ENCODE measurements at places on chromosomes 2 and 18.

DNA sequence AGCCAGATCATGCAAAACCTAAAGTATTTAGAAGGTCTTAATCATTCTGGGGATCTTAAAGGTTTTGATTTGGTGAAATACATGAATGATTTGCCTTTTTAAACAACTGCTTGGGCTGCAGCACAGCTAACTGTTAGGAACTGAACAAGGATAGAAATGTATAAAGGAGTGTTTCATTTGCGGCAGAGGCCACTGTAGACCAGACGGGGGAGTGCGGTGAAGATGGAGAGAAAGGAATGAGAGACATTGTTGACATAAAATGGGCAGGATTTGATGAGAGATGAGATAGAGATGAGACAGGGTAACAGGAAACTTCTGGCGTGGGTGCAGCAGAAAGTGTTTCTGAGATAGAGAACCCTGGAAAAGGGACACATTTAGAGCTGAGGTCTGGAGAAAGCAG is 308.1 kb downstream of the TMX3 start:
- DNase-seq = no peak

- no peak for DNase-seq
Observed at GRCh38 chr2:156797832-156798231, 361.7 kb downstream of the GPD2 start.

- no peak for DNase-seq
Observed at GRCh38 chr2:158042245-158042644, 59.4 kb upstream of the UPP2 start.

- DNase-seq = no peak
Observed at GRCh38 chr2:159459279-159459678, 157.1 kb downstream of the BAZ2B start.

- no peak for DNase-seq
Observed at GRCh38 chr18:78778651-78779050, 201.0 kb upstream of the SALL3 start.

DNA sequence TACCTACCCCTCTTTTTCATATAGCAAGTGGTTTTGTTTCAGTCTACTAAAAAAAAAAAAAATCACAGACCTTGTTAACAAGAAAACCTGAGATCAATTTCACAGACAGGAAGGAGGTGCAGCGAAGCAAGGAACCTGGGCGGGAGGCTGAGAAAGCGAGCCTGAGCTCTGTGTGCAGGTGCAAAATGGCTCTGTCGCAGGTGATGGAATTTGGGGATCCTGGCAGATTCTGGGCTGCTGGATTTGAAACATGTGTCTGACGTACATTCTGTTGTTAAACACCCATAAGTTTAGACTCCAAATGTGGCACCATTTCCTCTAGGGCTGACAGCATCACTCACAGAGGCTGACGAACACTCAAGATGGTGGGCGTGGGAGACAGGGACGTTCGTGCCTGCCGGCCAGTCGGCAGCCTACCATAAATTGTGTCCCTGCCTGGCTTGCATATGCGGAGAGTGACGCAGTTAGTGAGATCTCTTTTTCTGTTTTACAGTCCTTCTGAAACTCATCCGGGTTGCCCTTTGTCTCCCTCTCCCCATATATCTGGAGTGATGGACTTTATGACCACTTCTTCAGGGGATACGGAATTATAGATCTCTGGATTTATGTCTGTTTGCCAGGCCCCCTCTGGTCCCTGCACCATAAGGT is 8.8 kb upstream of the DDX1 start:
- DNase-seq = no peak

GRCh38 chr2:64625299-64626145 is 28.2 kb downstream of the SERTAD2 start:
- no peak for DNase-seq

DNA sequence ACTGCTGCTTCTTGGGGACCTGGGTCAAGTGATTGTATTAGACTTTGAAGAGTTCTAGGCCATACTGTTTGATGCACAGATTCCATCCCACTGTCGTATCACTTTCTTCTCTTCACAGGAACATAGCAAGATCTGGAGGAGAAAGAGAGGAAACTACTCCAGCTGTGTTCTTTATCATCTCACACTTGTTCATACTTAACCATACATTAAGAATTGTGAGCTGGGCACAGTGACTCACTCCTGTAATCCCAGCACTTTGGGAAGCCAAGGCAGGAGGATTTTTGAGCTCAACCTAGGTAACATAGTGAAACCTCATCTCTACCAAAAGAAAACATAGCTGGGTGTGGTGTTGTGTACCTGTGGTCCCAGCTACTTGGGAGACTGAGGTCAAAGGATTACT is 111.7 kb downstream of the PARD3B start:
- DNase-seq = no peak

GRCh38 chr2:217960351-217960750 is 42.4 kb downstream of the TNS1 start:
- DNase-seq = no peak

DNA sequence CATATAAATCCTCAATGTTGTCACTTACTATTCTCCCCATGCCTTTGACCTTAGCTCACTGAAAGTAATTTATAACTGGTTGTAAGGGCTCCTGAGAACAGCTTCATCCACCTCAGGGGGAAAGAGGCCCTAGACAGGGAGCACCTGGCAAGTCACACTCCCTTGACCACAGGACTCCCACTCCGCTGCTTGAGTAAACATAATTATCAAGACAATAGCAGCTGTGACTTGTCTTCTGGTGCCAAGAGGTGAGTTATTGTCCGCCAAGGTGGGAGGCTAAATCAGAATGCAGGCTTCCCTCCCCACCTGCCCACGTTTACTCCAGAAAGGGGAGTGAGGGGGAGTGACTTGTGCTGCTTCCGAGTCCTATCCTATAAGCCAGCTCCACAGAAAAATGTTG is 230.6 kb upstream of the LRATD1 start:
- DNase-seq = no peak

DNA sequence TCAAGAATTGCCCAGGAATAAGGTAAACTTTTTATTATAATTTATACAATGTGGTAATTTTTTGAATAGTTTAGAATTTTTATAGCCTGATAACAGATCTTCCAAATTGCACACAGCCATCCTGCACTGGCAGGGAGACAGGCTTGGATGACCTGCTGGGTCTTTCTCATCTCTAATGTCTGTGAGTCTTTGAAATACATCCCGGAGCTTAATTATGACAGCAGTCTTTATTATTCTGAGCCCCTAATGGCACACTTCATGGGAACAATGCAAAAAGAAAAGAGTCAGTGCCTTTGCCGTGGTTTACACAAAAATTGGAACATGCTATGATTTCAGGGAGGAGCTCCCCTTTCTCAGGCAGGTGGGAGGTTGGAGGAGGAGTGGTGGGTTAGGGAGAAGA is 71.0 kb downstream of the TMEM182 start:
- DNase-seq = no peak

GRCh38 chr2:98395977-98396376 is 48.7 kb upstream of the INPP4A start:
- no peak for DNase-seq

DNA sequence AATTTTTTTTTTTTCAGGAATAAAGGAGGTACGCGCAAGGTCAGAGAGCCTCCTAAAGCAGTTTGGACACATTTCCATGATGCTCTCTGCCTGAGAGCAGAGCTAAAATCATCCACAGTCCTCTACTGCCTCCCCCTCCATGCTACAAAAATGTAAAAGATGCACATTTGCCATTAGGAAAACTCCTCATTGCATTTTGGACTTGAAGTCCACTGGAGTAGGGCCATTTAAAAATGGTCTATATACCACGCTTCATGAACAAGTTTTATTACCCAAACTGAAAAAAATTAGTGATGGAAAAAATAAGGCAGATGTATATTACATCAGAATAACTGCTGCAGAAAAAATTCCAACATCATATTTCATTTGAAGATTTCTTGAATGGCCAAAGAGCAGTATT is 256.0 kb downstream of the AFF3 start:
- DNase-seq = no peak

GRCh38 chr2:7375901-7376300 is 458.7 kb downstream of the RNF144A start:
- DNase-seq = no peak

DNA sequence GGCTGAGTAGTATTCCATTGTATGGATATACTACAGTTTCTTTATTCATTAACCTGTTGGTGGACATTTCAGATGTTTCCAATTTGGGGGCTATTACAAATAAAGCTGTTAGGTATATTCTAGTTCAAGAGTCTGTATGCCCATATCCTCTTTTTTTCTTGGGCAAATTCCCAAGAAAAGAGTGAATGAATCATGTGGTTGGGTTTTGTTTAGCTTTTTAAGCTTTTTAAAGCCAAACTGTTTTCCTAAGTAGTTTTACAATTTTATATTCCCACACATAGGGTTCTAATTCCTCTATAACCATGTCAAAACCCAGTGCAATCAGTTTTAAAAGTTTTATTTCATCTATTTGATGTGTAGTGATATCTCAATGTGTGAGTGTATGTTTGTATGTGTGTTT is 44.9 kb upstream of the BAZ2B start:
- DNase-seq = no peak

DNA sequence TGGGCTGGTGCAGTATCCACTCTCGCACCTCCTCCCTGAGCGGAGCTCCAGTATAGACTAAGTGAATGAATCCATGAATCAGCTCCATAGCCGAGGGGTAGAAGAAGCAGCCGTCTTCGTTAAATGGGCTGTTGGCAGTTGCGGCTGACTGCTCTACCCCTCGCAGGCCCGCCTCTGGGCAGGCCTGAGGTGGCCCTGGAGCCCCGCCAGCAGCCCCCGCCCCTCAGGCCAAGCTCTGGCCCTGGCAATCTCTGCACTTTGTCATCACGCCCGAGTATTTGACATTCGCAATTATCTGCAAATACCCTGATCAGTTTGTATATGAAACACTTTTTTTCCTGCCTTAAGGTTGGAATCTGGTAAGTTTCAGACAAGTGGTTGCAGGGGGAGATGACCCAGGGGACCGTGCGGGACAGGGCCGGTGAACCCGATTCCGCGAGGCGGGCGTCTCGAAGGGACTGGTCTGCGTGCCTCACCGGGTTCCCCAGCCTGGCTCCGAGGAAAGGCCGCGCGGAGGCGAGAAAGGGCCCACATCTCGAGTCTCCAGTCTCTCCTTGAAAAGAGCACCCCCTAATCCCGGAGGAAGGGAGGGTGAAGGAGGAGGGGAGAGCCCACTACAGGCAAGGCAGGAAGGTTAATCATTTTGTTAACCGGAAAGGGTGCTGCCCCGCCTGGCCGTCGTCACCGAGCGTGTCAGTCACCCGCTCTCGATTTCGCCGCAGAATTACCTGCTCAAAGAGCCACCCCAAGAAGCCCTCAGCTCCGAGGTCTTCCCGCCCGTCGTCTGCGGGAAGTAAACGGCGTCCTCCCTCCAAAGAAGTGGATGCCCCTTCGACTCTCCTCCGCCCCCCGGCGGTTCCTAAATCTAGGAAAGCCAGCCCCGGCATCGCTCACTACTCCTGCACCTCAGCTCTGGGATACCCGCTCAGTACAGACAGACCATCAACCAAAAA is 11.1 kb upstream of the SATB2 start:
- DNase-seq = no peak

- no peak for DNase-seq
Observed at GRCh38 chr2:145530653-145531052, 1010.7 kb upstream of the ZEB2 start.

DNA sequence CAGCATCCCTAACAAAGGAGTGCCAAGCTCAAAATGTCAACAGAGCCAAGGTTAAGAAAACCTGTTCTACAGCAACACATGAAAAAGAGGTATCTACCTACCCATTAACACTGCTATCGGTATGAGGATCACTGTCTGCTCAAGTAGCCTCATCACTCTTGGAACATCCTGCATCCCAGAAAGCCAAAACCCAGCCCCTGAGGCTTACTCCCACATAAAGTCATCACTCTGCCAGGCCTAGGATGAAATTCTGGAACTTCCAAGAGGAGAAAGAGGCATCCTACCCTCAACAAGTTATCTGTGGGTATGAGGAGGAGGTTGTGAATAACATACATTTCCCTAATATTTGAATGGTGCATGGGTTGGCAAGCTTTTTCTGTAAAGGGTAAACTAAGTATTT is 25.5 kb downstream of the CDH2 start:
- DNase-seq = no peak

- no peak for DNase-seq
Observed at GRCh38 chr2:200728630-200729029, 83.1 kb upstream of the BZW1 start.

- DNase-seq = no peak
Observed at GRCh38 chr18:11789716-11790510, 61.3 kb upstream of the CHMP1B start.

DNA sequence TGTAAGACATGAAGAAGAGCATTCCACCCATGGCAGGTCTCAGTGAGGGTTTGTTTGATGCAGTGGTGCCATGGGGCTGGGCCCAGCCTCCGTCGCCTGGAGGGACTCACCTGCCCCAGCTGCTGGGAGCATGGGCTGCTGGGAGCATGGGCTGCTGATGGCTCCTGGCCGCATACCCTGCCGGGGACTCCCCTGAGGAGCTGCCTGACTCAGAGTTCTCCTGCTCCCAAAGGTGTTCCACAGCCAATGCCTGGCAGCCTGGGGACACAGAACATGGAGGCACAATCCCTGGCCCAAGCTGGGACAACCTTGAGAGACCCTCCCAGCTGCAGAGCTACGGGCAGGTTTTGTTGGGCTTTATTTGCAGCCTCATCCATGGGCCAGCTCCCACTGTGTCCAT is 108.4 kb downstream of the COPS8 start:
- no peak for DNase-seq

DNA sequence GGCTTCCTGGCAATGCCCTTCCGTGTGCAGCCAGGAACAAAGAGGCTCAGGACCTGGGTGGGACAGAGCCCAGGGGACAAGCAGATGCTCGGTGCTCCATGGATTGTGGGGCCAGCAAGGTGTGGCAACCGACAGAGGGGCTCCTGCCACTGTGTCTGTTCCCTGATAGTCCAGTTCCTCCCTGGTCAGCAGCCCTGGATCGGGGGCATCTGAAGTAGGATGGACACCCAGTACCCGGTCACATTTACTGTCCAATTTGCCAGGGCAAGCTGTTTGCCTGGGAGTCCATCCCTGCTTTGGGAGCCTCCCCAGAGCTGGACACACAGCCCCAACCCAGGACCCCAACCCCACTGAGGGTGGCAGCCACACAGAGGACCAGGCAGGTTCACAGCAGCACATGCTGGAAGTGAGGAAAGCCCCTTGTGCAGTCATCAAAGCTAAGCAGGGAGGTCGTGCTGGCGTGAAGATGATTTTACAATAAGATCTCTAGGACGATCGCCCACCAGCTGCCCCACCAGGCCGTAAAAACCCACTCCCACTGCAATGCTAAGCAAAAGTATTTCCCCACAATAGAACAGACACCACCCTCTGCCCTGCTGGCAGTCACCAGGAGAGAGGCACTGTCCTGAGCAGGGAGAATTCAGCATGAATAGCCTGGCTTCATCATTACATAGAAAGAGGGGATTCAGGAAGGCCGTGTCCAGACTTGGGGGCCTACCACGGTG is 141.7 kb downstream of the NDUFA10 start:
- no peak for DNase-seq

- DNase-seq = no peak
Observed at GRCh38 chr2:101962309-101962708, 29.5 kb upstream of the IL1R2 start.

DNA sequence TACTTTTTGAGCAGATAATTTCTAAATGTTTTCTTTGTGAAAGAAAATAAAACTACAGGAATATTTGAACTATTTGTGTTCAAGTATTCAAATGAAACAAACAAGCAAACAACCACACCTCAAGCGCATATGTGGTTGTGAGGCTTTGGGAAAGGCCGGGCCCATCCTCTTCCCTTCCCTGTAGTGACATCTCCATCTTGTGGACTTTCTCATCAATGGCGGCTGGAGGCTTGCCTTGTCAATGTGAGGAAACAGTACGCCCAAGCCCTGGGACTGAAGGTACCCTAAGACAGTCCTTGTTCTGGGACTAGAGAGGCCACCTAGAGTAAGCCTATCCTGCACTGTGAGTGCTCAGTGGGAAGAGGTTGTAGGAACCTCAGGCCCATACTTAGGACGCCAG is 166.8 kb downstream of the TPGS2 start:
- DNase-seq = no peak
